NCI-H748 treated with DMSO at 0.1 percent for 48 hours (cell line): ENCODE measurements at places on chromosomes 4 and X.

DNA sequence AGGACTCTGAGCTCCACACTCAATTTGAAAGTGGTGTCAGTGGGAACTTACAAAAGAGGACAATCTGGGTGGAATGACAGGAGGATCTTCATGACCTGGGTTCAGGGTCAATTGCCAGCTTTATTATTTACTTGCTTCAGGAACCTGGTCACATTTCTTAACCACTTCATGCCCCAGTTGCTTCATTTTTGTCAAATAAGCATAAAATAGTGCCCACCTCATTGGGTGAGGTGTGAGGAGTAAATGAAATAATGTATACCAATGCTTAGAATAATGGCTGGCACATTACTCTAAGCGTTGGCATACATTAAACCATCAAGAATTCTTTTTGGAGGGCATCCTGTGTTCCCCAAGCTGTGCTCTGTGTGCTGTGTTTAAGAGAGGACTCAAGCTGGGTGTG is 19.4 kb downstream of the VGLL1 start:
- DNase-seq: no peak

DNA sequence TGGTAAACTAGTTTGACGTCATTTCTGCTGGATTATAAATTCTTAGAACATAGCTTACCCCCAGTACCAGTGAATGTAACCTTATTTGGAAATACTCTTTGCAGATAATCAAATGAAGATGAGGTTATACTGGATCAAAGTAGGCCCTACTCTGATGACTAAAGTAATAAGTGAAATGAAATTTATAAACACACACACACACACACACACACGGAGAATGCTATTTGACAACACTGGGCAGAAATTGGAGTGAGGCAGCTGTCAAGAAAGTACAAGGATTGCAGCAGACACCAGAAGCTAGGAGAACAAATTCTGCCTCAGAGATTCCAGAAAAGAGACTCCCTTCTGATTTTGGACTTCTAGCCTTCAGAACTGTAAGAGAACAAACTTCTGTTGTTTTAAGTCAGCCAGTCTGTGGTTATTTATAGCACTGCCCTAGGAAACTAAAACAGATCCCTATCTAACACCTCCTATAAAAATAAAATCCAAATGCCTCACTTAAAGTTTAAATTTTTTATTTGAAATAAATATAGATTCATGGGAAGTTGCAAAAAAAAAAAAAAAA is 448.6 kb downstream of the PCDH18 start:
- DNase-seq: no peak

- DNase-seq: no peak
Measured at GRCh38 chr4:181971411-181971810, 271.8 kb upstream of the TENM3 start.

- no peak for DNase-seq
Measured at GRCh38 chr4:78803983-78804382, 27.8 kb downstream of the BMP2K start.

- no peak for DNase-seq
Measured at GRCh38 chrX:34557733-34558132, 99.4 kb downstream of the TMEM47 start.

- DNase-seq: no peak
Measured at GRCh38 chrX:153925739-153926551, at the start of gene ARHGAP4. Gene ARHGAP4, minus strand, starts transcription at chrX:153926264. Its CDS starts 62 bp downstream, at chrX:153926202.

- no peak for DNase-seq
Measured at GRCh38 chr4:28488021-28488420, 1627.4 kb downstream of the STIM2 start.

- DNase-seq: no peak
Measured at GRCh38 chrX:124346117-124346876, at the start of gene SH2D1A. Gene SH2D1A, plus strand, starts transcription at chrX:124346563. Its CDS starts 80 bp downstream, at chrX:124346643.

- no peak for DNase-seq
Measured at GRCh38 chr4:15988222-15988621, 25.2 kb upstream of the FGFBP2 start.
